ENCODE measurements at places on chromosomes 4 and X.

- DNase-seq: no peak
Measured at GRCh38 chrX:148499638-148500422, 587 bp upstream of the AFF2 start.

- DNase-seq: no peak
Measured at GRCh38 chr4:69546134-69546765, 50.5 kb upstream of the UGT2B4 start.

- no peak for DNase-seq
Measured at GRCh38 chrX:136046295-136047015, 61.2 kb downstream of the SLC9A6 start.

GRCh38 chrX:51242212-51242611, 90.4 kb upstream of the NUDT10 start:
- no peak for DNase-seq

DNA sequence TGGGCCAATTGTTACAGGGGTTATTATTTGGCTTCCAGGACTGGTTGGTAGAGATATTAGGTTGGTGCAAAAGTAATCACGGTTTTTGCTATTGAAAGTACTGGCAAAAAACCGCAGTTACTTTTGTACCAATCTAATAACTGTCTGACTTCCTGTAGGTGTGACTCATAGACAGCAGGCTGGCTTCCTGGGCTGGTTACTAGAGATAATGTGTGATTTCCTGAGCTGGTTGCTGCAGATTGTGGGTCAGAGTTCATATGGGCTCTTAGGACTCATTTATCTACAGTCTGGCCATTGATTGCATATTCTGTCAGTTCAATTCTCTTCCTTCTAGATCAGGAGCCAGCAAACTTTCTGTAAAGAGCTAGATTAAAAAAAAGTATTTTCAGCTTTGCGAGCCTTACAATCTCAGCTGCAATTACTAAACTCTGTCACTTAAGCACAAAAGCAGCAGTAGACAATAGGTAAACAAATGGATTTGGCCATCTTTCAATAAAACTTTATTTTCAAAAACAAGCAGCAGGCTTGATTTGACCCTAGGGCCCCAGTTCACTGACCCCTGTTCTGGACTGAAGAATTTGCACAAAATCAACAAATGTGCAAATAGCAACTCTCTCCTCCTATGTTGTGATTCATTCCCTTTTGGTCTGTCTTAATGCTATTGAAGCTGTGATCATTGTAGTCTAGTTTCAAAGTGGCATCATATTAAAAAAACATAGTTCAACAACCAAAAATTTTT, 50.8 kb upstream of the BOD1L1 start:
- DNase-seq: no peak

- no peak for DNase-seq
Measured at GRCh38 chrX:7179446-7179845, 31.5 kb upstream of the PUDP start.

GRCh38 chr4:147303174-147303872, 177.6 kb upstream of the EDNRA start:
- DNase-seq: no peak

DNA sequence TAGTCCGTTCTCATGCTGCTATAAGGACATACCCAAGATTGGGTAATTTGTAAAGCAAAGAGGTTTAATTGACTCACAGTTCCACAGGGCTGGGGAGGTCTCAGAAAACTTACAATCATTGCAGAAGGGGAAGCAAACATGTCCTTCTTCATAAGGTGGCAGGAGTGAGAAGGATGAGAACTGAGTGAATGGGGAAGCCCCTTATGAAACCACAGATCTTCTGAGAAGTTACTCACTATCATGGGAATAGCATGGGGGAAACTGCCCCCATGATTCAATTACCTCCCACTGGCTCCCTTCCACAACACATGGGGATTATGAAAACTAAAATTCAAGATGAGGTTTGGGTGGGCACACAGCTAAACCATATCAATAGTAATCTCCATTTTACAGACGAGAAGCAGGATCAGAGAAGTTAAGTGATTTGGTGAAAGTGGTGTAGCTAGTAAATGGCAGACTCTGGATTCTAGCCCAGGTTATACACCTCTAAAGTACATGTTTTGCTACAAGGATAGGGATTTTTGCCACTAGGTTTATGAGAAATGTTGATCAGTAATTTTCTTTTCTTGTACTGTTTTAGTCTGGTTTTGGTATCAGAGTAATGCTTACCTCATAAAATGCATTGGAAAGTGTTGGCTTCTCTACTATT, 47.3 kb upstream of the C1GALT1C1 start:
- no peak for DNase-seq

GRCh38 chr4:182593402-182593801, 323.8 kb downstream of the DCTD start:
- DNase-seq: no peak

- DNase-seq: no peak
Measured at GRCh38 chrX:17072301-17072700, 125.8 kb downstream of the REPS2 start.

DNA sequence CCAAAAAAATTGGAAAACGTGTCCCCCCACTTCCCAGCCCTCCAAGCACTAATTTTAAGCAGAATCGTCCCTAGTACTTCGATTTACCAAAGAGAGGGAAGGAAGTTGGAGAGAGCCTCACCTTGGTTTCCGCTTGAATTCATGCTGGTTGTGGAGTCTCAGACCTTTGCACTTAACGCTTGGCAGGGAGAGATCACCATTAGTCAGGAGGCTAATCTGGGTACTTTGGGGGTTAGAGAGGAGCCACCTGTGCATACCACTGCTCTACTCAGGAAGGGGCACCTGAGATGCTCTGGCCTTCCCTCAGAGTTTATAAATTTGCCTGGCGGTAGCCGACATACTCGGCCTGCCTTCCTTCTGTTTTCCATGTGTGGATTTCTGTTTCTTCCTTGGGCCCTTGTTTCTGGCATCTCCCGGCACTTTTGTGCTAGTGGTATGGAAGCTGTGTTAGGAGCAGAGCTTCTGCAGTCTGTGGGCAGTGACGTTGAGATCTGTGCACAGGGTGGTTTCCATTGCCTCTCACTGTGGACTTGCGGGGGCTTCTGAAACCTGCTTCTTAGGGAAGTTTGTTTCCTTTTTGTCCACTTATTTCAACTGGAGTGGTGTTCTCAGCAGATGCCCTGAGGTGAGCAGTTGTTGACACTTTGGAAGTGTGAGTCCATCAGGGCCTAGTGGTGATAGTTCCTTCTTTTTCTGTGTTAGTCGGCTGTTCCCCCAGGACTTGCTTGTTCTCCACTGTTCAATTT, 104.2 kb downstream of the TMEM131L start:
- DNase-seq: no peak

DNA sequence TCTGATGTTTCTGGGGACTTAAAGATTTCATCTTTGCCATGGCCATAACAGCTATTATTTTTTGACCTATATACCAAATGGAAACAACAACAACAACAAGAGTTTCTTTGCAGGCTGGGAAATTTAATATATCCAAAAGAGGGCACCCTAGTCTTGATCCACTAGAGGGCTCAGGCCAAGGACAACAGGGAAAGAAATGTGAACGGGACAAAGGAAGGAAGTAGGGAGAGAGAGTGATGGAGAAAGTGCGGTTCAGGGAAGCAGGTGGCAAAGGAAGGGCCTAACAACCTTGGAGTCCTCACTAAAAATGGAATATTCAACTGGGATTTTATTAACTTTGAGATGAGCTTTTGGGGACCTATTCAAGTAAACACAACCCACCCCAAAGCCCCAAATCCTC, 67.8 kb upstream of the SCML1 start:
- DNase-seq: no peak

DNA sequence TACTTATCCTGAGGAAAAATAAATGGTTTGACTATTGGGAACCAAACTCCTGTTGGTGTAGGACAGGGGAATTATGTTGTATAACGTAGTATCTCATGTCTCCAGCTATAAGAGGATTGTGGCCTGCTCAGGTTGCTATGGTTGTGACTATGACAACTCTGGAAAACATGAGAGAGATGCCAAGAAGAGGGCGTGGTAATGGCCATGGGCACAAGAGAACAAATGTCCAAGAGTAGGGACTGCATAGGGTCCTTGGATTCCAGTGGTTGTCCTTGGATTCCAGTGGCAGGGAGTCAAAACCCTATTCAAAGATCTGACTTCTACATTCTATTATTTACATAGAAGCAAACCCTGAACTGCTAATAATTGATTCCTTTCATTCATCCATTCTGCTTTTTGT, 6.8 kb upstream of the MOB1B start:
- DNase-seq: no peak

DNA sequence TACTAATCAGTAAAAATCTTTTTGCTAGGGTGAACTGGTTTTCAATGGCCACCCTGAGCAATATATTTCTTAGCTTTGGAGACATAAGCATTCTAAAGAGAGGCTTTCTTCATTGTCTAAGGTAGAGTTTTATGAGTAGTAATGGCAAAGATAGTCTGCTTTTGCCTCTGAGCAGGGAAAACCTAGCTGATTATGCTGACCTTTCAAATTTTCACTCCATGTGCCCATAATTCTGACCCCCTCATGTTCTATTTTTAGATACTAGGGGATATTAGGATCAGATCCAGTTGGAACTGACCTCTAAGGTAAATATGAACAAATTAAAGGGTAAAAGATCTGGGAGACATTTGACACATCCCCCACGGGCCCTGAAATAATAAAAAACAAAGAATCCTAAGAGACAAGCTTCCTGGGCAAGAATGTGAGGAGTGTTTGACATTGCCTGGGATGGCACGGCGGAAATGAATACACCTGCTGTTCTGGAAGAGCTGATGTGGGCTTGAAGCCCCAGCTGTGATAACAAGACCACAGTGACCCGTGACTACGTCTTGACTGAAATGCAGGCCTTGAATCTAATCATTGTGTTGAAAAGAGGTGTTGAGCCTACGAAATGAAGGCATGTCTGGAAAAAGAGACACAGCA, 392.1 kb upstream of the FRG1 start:
- no peak for DNase-seq

DNA sequence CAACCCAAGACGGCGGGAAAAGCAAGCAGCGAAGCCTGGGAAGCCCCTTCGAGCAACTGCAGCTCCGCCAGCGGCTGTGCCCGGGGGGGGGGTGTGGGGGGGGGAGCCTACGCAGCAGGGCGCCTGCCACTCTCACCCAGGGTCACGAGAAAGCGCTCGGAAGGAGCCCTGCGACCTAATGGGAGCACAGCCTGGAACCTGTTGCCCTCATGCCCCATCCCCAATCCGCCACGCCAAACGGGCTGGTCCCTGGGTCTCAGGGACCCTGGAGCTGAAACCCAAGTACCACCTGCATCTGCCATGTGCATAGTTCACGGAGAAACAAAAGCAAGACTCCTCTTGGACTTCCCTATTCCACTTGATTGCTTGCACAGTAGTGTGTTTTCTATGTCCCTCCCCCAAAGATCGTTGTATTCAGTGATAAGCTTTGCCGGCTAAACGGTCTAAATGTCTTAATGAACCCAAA, 359 bp upstream of the GAB3 start:
- DNase-seq: no peak

- no peak for DNase-seq
Measured at GRCh38 chr4:61425315-61425714, 225.2 kb downstream of the ADGRL3 start.

- DNase-seq: no peak
Measured at GRCh38 chr4:153222707-153223426, 18.6 kb downstream of the TRIM2 start.

DNA sequence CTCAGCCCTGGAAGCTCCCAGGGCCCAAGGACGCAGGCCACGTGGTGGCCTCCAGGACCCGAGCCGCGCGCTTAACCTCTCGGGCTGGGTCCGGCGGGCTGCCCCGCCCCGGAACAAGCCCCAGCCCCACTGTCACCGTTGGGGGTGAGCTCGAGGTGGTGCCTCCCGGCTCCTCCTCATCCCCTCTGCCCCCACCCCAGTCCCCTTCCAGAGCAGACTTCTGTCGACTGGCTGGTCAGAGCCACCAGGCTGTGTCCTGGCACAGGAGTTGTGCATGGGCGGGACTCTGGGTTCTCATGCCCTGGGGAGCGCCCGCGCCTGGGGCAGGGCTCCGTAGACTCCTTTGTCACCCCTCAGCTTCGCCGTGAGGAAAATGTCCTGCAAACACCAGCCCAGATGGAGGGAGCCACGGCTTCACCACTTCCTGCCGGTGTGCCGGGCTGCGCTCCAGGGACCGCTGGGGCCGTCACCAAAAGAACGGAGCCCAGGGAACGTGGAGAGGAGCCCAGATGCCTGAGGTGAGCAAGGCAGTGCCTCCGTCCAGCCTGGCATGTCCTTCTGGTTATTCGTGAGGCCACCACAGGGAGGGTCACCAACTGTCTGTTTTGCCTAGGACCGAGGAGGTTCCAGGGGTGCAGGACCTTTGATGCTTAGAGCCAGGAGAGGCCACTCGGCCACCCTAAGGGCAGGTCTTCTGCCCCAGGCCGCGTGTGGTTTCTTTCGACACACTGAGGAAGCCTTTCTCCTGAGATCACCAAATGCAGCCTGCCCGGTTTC, 7.1 kb upstream of the RGS12 start:
- peak; percentile 65 for DNase-seq

GRCh38 chrX:20515841-20516461, 249.2 kb upstream of the RPS6KA3 start:
- DNase-seq: no peak

- no peak for DNase-seq
Measured at GRCh38 chr4:98433691-98434090, 172.5 kb downstream of the RAP1GDS1 start.

DNA sequence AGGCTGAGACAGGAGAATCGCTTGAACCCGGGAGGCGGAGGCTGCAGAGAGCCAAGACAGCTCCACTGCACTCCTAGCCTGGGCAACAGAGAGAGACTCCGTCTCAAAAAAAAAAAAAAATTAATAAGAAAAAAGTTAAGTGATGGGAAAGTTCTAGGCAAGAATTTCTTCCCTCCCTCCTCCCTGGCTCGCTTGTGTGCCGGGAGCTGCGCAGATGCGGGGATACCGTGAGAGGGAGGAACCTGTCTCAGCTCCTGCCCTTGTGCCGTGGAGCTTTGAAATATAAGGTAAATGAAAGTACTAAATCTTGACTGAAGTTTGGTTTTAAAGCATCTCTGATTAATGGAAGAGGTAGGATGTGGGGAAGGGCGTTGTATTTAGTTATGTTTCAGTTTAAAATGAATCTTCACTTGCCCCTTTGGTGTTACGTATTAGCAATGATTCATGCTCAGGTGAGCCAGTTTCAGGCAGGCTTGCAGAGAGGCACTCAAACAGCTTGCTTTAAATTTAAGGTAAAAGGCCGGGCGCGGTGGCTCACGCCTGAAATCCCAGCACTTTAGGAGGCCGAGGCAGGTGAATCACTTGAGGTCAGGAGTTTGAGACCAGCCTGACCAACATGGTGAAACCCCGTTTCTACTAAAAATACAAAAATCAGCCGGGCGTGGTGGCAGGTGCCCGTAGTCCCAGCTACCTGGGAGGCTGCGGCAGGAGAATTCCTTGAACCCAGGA, 1.4 kb upstream of the UFSP2 start:
- DNase-seq: no peak

DNA sequence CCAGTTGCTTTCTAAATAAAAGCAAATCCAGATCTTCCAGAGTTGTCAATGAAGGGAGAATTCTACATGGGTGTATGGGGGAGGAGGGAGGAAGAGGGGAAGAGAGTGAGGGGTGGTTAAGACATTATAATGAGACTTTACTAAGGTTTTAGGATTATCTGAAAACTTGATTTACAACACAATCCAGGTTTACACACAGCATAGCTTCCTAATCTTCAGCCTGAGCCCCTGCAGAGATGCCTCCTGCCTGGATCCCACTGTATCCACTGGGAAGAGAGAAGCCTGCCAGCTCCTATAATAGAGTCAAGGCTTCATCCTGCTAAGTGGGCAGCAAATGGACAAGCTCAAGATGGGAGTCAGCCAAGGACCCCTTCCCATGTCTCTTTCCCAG, 85.6 kb upstream of the KIT start:
- no peak for DNase-seq

- no peak for DNase-seq
Measured at GRCh38 chrX:111083081-111083480, 12.9 kb upstream of the PAK3 start.

All from CD4-positive, alpha-beta T cell treated with Interferon gamma for 1 hour (primary cell).